ENCODE measurements at places on chromosomes 1 and 21. TPM values are rescaled to one million over a fixed set of nuclear protein-coding genes. Genes with fewer than 3 reads are reported as not detected.

The KIF21B gene
- total RNA-seq = 0.89 TPM

The FCGR2B gene
- 12.0 TPM for total RNA-seq

The LAMC2 gene
- total RNA-seq = 24.3 TPM

The GJB3 gene
- total RNA-seq = 0.49 TPM

The MATN1 gene
- total RNA-seq = not detected

The LRRN2 gene
- 5.0 TPM for total RNA-seq

The IFNLR1 gene
- 6.1 TPM for total RNA-seq

The POU3F1 gene
- total RNA-seq = not detected

DNA sequence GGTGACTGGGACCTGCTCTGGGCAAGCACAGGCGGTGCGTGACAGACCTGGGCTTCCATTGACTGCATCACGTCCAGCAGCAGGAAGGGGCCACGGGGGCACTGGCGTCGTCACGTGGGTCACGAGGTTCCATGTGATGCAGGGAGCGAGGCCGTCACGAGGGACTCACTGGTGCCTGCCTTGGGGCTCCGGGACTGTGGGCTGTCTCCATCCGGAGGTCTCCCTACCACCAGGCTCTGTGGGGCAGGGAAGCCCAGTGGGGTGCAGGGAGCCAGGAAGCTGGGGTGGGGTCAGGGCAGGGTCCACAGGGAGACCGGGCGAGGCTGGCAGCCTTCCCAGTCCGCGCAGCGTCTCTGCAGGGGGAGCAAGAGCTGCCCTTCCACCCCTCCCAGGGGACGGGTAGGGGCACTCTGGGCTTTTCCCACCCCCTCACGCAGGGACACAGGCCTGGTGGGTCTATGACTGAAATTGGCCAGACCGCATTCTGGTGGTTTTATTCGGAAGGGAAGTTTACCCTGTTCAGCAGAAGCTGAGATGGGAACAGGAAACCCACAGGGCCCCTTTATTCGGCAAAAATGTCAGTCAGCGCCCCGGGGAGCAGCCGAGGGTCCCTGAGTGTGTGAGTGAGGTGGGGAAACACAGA is 416 bp upstream of the TNFRSF14 start:
- peak overlapping the region; percentile 4 for H3K4me3 ChIP-seq
- peak; percentile 58 for DNase-seq
- H3K27ac ChIP-seq = peak overlapping the region; percentile 90
- H3K4me1 ChIP-seq = peaks cover 9% of the 10 kb centered on the region
- H3K36me3 ChIP-seq = no peaks in the 10 kb centered on the region

DNA sequence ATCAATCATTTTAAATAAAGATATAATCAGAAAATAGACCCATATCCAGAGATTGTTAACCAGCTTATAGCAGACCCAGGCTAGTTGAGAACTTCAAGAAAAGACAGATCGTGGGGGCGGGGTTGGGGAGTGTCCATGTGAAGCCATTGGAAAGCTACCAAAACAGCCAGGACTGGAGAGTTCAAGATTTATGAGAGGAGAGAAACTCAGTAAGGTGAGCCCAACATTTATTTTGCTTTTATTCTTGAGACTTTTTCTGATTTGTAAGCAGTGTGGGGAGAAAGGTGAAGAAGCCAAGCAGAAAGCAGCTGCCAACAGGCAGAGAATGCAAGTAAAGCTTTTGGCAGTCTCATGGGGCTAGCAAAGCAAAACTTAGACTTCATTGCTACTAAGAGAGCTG is 179.9 kb downstream of the VPS13D start:
- no peaks in the 10 kb centered on the region for H3K27me3 ChIP-seq
- peak; percentile 93 for DNase-seq
- H3K27ac ChIP-seq = peak overlapping the region; percentile 87
- H3K4me3 ChIP-seq = no peak overlapping the region
- no peaks in the 10 kb centered on the region for H3K36me3 ChIP-seq

DNA sequence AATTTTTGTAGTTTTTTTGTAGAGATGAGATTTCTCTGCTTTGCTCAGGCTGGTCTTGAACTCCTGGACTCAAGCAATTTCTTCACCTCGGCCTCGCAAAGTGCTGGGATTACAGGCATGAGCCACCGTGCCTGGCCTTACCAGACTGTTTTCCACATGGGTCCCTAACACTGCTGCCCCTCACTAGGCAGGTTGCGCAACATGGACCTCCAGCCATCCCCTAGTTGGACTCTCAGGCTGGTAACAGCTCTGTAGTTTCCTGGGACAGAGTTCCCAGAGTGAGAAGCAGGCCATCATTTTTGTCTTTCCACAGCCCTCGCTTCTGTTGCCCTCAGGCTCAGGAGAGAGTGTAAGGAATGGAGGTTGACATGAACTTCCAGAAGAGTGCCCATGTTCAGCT is 156.1 kb downstream of the CTH start:
- no peaks in the 10 kb centered on the region for H3K27me3 ChIP-seq
- no peak overlapping the region for H3K27ac ChIP-seq
- H3K4me1 ChIP-seq = no peaks in the 10 kb centered on the region
- H3K4me3 ChIP-seq = no peak overlapping the region
- H3K36me3 ChIP-seq = no peaks in the 10 kb centered on the region

GRCh38 chr1:62417351-62417999 is 19.4 kb upstream of the USP1 start:
- no peaks in the 10 kb centered on the region for H3K36me3 ChIP-seq
- no peak overlapping the region for H3K4me3 ChIP-seq
- H3K27ac ChIP-seq = no peak overlapping the region
- H3K4me1 ChIP-seq = no peaks in the 10 kb centered on the region
- no peaks in the 10 kb centered on the region for H3K27me3 ChIP-seq

- H3K27me3 ChIP-seq = no peaks in the 10 kb centered on the region
- H3K36me3 ChIP-seq = no peaks in the 10 kb centered on the region
- no peak for DNase-seq
- H3K27ac ChIP-seq = no peak overlapping the region
- H3K4me3 ChIP-seq = no peak overlapping the region
- H3K4me1 ChIP-seq = peaks cover 18% of the 10 kb centered on the region
These were observed 73.7 kb downstream of the EPHB2 start for GRCh38 chr1:22784317-22784716.

DNA sequence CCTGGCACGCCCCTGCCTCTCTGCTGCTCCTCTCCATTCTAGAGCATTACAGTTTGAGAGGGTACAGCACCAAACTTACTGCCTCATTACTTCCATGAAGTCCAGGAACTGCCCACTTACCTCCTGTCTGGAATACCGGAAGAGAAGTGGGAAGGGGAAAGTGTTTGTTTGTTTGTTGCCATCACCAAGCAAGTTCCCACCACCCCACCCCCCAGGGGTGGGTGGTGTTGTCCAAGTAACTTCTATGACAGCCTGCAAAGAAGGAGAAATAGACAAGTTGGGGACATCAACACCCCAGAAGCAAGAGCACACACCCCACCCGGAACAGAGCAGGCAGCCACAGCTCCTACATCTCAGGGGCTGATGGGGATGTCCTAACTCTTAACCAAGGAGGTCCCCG is 18.0 kb downstream of the OPTC start:
- no peak overlapping the region for H3K4me3 ChIP-seq
- H3K27me3 ChIP-seq = no peaks in the 10 kb centered on the region
- no peak overlapping the region for H3K27ac ChIP-seq
- H3K36me3 ChIP-seq = no peaks in the 10 kb centered on the region
- no peak for DNase-seq
- peaks cover 5% of the 10 kb centered on the region for H3K4me1 ChIP-seq

GRCh38 chr1:99814373-99814900 is 35.7 kb upstream of the AGL start:
- no peaks in the 10 kb centered on the region for H3K4me1 ChIP-seq
- H3K4me3 ChIP-seq = no peak overlapping the region
- H3K27ac ChIP-seq = no peak overlapping the region
- no peaks in the 10 kb centered on the region for H3K36me3 ChIP-seq
- no peak for DNase-seq
- H3K27me3 ChIP-seq = no peaks in the 10 kb centered on the region

DNA sequence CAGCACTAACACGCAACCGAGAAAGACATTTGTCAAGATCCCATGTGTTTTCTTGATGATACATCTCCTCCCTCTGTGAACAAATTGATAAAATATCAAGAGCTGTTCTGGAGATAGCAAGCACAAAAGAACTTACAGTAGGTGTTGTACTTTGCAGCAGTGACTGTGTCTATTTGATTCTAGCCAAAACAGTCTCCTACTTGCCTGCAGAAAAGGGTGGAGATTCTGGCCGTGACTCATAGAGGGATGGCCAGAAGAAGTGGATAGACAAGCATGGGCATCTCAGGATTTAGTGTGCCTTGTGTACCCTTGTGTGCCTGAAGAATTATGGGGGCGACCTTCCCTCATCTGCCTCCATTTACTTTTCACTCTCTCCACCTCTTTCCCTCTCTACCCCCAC is 458.4 kb upstream of the LRRC7 start:
- H3K27me3 ChIP-seq = no peaks in the 10 kb centered on the region
- H3K36me3 ChIP-seq = no peaks in the 10 kb centered on the region
- H3K4me1 ChIP-seq = no peaks in the 10 kb centered on the region
- DNase-seq = no peak
- H3K4me3 ChIP-seq = no peak overlapping the region
- no peak overlapping the region for H3K27ac ChIP-seq
